CD4-positive, alpha-beta T cell treated with Interferon gamma for 1 hour (primary cell): ENCODE measurements at places on chromosomes 3 and 15.

DNA sequence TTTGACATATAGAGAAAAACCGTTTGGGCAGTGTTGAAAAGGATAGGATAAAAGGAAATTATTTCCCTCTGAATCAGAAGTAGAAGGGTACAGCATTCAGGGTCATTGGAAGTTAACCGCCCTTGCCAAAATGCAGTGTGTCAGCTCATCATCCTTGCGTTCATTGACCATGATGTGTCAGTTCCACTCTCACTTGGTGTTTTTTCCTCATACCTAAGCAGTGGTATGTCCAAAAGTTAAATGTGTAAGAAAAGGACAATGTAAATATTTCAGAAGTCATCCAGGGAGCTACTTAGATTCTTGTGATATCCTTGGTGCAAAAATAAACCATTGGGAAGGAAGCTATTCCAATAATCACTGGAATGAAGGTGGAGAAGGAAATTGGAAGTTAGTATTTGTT, 50.7 kb downstream of the MAP6D1 start:
- no peak for DNase-seq

DNA sequence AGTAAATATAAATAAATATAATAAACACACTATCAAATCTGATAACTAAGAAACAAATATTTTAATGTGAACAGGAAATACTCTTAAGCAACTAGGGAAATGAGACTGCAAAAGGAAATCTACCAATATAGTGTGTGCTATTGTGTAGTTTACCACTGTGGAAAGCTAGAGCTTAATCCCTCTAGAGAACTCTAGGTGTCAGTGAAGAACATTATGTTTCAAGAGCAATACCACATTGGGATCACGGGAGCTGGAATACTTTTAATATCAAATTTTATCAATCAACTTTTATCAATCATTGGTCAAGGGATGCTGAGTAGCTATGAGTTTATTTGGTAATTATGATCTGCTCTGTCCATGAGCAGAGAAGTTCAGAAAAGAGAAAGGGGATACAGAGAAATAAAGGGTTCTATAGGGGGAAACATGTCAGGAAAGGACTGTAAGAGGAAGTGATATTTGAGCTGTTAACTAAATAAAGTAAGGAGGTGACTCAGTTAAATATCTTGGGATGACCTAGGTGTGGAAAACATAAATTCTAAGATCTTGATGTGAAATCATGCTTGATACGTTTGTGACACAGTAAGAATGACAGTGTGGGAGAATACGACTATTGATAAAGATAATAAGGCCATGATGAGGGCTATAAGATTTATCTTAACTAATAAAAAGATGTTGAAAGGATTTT, 762.2 kb upstream of the ALCAM start:
- no peak for DNase-seq

- no peak for DNase-seq
These were observed 50.7 kb downstream of the ADCY5 start for GRCh38 chr3:123397921-123398785.

- DNase-seq, result no peak
These were observed 101.2 kb upstream of the WNT5A start for GRCh38 chr3:55588146-55588765.

GRCh38 chr3:14223595-14223994, 45.0 kb downstream of the LSM3 start:
- DNase-seq, result no peak

DNA sequence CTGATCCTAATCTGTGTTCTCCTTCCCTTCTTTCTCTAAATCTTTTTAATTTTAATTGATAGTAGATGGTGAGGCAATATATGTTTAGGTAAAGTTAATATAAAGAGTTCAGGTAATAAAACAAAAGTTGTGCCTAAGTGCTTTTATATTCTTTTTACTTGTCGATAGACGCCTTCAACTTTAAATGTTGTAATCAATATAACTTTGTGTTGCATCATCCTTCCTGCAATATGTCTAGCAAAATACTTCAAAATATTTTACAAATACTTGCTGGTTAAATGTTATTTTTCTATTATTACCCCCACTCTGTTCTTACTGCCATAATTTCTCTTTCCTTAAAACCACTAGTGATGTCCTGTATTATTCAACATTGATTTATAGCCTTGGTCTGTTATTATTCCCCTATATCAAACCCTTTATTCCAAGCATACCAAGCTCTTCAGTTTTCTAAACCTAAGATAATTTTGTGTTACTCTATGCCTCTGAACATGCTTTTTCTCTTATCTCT, 92.4 kb downstream of the NAALADL2 start:
- no peak for DNase-seq

GRCh38 chr3:154614601-154615000, 184.6 kb upstream of the GPR149 start:
- no peak for DNase-seq
